Hepatocyte (in vitro differentiated cells): ENCODE measurements at places on chromosomes 6 and 20.

GRCh38 chr6:149271348-149272340 is 45.9 kb upstream of the TAB2 start:
- no peak overlapping the region for H3K4me3 ChIP-seq
- H3K27me3 ChIP-seq = no peaks in the 10 kb centered on the region
- no peak overlapping the region for H3K27ac ChIP-seq
- no peak for DNase-seq
- no peaks in the 10 kb centered on the region for H3K4me1 ChIP-seq

GRCh38 chr6:28081486-28081751 is 1.1 kb downstream of the ZNF165 start:
- peak overlapping the region; percentile 90 for H3K27ac ChIP-seq
- H3K36me3 ChIP-seq = no peaks in the 10 kb centered on the region
- DNase-seq = no peak
- H3K27me3 ChIP-seq = no peaks in the 10 kb centered on the region

DNA sequence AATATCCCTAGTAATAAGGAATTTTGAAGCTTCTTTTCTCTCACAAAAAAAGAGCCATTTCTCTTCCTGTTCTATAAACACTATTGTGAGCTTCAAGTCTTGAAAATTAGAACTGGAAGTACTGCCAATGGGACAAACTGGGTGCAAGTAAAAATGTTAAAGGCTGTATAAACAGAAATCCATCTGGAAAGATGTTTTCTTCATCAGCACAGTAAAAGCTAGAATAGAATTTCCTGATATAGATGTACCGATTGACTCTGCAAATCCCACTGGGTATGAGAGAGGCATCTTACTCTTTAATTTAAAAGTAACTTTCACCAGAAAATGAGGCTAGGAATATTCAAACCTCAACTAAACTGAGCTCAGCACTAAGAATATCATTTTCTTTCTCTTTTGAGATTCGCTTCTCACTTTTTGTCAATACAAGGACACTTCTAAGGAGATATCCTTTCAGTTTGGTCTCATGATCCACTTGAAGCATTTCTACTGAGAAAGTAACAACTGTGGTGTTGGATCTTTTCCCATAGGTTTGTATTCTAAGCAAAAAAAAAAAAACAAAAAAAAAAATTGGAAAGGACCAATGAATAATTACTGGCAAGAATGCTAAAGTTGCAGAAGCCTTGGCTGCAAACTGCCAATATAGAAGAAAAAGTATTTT is 169.0 kb upstream of the PRDM1 start:
- no peak overlapping the region for H3K27ac ChIP-seq
- no peaks in the 10 kb centered on the region for H3K4me1 ChIP-seq
- no peaks in the 10 kb centered on the region for H3K27me3 ChIP-seq
- no peak for DNase-seq

DNA sequence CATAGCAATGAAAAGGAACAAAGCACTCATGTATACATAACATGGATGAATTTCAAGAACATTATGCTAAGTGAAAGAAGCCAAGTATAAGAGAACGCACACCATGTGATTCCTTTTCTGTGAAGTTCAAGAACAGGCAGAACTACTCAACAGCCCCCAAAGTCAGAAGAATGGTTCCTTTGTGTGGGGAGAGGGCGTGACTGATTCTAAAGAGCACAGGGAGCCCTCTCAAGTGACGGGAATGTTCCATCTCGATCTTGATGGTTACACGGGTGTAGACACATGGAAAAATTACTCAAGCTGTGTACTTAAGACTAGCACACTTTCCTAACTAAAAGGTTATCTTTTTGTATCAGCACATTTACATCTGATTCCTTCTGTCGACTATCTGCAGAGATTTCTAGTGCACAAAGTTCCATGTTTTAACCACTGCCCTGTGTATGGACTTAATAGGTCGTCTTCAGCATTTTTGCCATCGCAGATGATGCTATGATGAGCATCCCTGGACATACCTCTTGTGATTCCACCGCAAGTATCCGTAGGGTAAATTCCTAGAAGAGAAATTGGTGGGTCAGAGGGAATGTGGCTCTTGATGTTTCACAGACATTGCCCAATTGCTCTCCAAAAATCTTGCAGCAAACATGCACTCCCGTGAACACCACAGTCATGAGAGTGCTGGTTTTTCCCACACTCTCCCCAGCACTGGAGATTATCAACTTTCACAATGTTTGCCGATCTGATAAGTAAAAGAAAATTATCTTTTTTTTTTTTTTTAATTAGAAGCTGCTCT is 279.3 kb downstream of the BMP7 start:
- DNase-seq = no peak
- H3K4me3 ChIP-seq = no peak overlapping the region
- no peaks in the 10 kb centered on the region for H3K36me3 ChIP-seq
- no peaks in the 10 kb centered on the region for H3K27me3 ChIP-seq
- no peaks in the 10 kb centered on the region for H3K4me1 ChIP-seq

GRCh38 chr6:96742702-96743101 is 94.6 kb downstream of the GPR63 start:
- no peaks in the 10 kb centered on the region for H3K4me1 ChIP-seq
- H3K27ac ChIP-seq = no peak overlapping the region

GRCh38 chr20:63850689-63851547 is 10.4 kb upstream of the ABHD16B start:
- H3K4me3 ChIP-seq = no peak overlapping the region
- no peaks in the 10 kb centered on the region for H3K36me3 ChIP-seq
- H3K27me3 ChIP-seq = peaks cover 17% of the 10 kb centered on the region

- H3K27ac ChIP-seq = no peak overlapping the region
- no peaks in the 10 kb centered on the region for H3K4me1 ChIP-seq
- no peaks in the 10 kb centered on the region for H3K36me3 ChIP-seq
- no peaks in the 10 kb centered on the region for H3K27me3 ChIP-seq
- no peak overlapping the region for H3K4me3 ChIP-seq
Observed at GRCh38 chr20:10023911-10024310, 10.9 kb upstream of the ANKEF1 start.

- H3K4me1 ChIP-seq = no peaks in the 10 kb centered on the region
- H3K27ac ChIP-seq = no peak overlapping the region
- no peak overlapping the region for H3K4me3 ChIP-seq
- no peaks in the 10 kb centered on the region for H3K36me3 ChIP-seq
Observed at GRCh38 chr20:16952965-16953364, 204.8 kb downstream of the OTOR start.

DNA sequence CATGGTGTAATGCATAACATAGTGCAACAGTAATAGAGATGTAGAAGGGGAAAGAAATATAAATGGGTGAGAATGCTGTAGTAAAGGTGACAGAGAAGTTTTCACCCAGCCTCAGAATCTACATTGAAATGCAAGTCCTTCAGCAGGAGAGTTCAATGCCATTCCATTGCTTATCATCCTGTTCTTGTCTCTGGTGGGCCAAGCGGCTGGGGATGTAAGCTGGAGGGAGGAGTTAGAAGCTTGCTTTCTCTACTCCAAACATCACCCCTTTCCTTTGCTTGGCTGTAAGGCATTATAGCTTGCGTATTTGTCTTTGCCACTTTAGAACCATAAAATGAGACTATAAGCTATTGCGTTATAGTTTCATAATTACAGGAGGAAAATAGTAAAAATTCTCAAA is 2.2 kb upstream of the FUT9 start:
- H3K27ac ChIP-seq = no peak overlapping the region
- H3K4me1 ChIP-seq = no peaks in the 10 kb centered on the region
- DNase-seq = no peak
- no peak overlapping the region for H3K4me3 ChIP-seq

GRCh38 chr6:31474871-31475286 is 23.1 kb upstream of the MICB start:
- no peaks in the 10 kb centered on the region for H3K36me3 ChIP-seq
- DNase-seq = no peak
- H3K27ac ChIP-seq = no peak overlapping the region
- H3K4me1 ChIP-seq = no peaks in the 10 kb centered on the region
- peaks cover 26% of the 10 kb centered on the region for H3K27me3 ChIP-seq

- H3K4me3 ChIP-seq = no peak overlapping the region
- H3K27me3 ChIP-seq = no peaks in the 10 kb centered on the region
- DNase-seq = no peak
- no peaks in the 10 kb centered on the region for H3K36me3 ChIP-seq
- H3K27ac ChIP-seq = no peak overlapping the region
Observed at GRCh38 chr6:165365371-165365770, 56.0 kb upstream of the C6orf118 start.

GRCh38 chr6:15299430-15300131 is 53.7 kb downstream of the JARID2 start:
- H3K4me1 ChIP-seq = peaks cover 33% of the 10 kb centered on the region
- no peaks in the 10 kb centered on the region for H3K36me3 ChIP-seq
- peak; percentile 23 for DNase-seq

- H3K27ac ChIP-seq = peak overlapping the region; percentile 44
- H3K36me3 ChIP-seq = no peaks in the 10 kb centered on the region
- no peak overlapping the region for H3K4me3 ChIP-seq
- DNase-seq = peak; percentile 8
- H3K27me3 ChIP-seq = no peaks in the 10 kb centered on the region
Observed at GRCh38 chr6:51619042-51619799, 468.2 kb downstream of the PKHD1 start.

GRCh38 chr6:26514984-26515383 is 14.9 kb downstream of the BTN1A1 start:
- H3K36me3 ChIP-seq = no peaks in the 10 kb centered on the region
- DNase-seq = peak; percentile 46
- peak overlapping the region; percentile 78 for H3K27ac ChIP-seq
- H3K4me1 ChIP-seq = peaks cover 4% of the 10 kb centered on the region
- no peaks in the 10 kb centered on the region for H3K27me3 ChIP-seq

GRCh38 chr6:73180763-73181619 is 44.3 kb downstream of the KHDC1L start:
- no peak overlapping the region for H3K4me3 ChIP-seq
- H3K4me1 ChIP-seq = no peaks in the 10 kb centered on the region
- no peaks in the 10 kb centered on the region for H3K36me3 ChIP-seq
- DNase-seq = peak; percentile 60
- no peak overlapping the region for H3K27ac ChIP-seq

DNA sequence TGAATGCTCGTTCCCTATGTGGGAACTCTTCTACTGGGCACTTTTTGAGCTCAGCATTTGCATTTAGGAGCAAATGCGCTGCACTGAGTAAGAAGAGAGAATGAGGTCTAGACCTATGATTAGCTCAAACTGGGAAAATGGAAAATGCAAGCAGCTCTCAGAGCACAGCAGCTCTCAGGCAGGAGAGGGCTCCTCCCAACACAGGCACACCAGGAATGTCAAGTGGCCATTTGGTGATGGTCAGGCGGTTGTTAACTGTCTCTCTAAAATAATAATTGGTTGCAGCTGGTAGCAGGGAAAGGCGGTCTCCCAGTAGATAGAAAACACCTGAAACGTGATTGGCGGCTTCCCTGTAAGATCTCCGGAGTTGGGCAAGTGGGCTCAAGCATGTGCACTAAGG is 162.0 kb upstream of the ECI2 start:
- peaks cover 6% of the 10 kb centered on the region for H3K4me1 ChIP-seq
- H3K4me3 ChIP-seq = no peak overlapping the region
- no peak for DNase-seq

- peak overlapping the region; percentile 56 for H3K27ac ChIP-seq
- no peak overlapping the region for H3K4me3 ChIP-seq
- no peaks in the 10 kb centered on the region for H3K27me3 ChIP-seq
- H3K4me1 ChIP-seq = peaks cover 21% of the 10 kb centered on the region
Observed at GRCh38 chr20:18323705-18324104, 35.4 kb downstream of the ZNF133 start.

DNA sequence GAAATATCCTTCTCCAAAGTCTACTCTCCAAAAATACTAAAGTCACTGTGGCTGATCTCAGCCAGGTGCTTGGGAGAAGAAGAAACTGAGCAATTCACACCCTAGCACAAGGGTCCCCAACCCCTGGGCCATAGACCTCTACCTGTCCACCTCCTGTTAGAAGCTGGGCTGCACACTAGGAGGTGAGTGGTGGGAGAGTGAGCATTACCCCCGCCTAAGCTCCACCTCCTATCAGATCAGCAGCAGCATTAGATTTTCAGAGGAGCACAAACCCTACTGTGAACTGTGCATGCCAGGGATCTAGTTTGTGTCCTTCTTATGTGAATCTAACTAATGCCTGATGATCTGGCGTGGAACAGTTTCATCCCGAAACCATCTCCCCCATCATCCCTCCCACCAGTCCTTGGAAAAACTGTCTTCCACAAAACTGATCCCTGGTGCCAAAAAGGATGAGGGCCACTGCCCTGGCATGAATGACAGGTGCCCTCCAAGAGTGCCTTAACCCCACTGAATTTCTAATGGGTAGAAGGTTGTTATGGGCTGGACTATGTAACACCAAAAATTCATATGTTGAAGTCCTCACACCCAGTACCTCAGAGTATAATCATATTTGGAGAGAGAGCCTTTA is 109.2 kb upstream of the CDYL start:
- no peaks in the 10 kb centered on the region for H3K4me1 ChIP-seq
- H3K4me3 ChIP-seq = no peak overlapping the region
- DNase-seq = no peak
- no peak overlapping the region for H3K27ac ChIP-seq
- no peaks in the 10 kb centered on the region for H3K27me3 ChIP-seq

GRCh38 chr20:48919882-48920526 is 1.5 kb upstream of the ARFGEF2 start:
- H3K36me3 ChIP-seq = no peaks in the 10 kb centered on the region
- H3K4me1 ChIP-seq = peaks cover 21% of the 10 kb centered on the region
- H3K27ac ChIP-seq = peak overlapping the region; percentile 98
- no peak overlapping the region for H3K4me3 ChIP-seq
- no peaks in the 10 kb centered on the region for H3K27me3 ChIP-seq
- peak; percentile 60 for DNase-seq

DNA sequence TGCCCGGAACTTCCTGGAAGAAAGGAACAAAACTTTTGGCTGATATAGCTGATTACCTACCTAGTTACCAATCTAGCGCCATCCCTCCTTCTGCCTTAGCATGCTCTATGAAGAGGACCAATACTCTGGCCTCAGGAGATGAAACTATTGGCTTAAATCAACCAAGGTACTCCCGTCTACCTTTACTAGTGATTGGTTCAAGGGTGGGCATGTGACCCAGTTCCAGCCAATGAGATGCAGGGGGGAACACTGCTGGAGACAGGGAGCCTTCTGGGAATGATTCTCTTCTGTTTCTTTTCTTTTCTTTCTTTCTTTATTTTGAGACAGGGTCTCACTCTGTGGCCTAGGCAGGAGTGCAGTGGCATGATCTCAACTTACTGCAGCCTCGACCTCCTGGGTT is 72.6 kb upstream of the CCDC167 start:
- H3K36me3 ChIP-seq = no peaks in the 10 kb centered on the region
- H3K27ac ChIP-seq = no peak overlapping the region
- DNase-seq = no peak
